ENCODE measurements at places on chromosomes 1 and 21.
A peak's percentile ranks its signal among the peaks of the same experiment; 100 is the strongest.

DNA sequence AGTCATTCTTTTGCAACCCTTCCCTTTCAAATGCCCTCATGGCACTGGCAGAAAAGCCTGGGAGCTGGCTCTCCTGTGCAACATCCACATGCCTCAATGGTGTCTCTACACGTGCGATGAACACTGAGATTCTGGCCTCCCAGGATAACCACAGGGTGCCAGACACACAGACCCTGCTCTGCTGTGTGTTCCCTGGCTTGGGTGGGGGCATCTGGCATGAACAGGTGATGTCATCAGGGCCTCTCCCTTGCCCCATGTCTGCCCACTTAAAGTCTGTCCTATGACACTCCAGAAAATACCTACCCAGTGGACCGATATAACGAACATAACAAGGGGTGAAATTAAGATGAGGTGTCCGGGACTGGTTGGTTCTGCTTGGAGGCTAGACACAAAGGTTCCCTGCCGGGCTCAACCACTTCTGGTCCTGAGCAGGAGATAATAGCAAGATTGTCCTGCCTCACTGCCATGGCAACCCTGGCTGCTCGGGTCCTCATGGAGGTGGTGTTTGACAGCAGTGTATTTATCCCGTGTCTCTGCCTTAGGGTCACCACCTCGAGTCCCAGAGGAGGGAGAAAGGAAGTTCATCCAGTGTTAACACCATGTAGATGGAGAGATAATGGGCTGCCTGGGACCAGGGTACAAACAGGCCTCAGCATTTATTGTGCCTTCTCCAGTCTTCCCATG, 19.3 kb downstream of the INSRR start:
- no peak for DNase-seq

DNA sequence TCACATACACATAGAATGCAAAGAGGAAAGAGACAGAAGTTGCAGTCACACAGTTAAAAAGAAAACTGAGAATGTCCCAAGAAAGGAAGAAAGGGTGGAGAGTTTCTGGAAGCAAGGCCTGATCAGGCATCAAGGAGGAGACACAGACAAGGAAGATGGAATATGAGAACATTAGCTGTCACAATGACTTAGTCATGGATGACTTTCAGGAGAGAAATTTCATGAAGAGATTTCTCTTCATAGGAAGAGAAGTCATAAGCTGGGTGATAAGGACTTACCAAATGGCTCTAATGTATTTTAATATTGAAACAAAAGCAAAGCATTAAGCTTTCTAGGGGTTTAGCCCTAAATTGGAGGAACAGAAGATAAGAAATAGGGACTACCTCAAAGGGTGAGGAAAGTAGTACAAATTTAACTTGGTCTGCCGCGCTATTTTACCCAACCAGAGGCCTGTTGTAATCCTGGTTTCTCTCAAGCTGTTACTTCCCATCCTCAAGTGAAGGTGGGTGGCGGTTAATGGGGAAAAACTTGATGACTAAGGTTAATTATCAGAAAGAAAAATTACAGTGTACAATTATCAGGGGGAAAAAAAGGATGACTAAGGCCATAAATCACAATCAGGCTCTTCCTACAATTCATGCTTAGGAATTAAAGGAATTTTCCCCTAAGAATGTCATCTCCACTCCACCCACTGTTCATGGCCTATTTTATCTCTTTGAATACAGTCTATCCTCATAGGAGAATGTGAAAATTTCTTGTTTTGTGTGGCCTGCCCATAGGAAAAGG, 93.9 kb upstream of the ADGRL2 start:
- DNase-seq = peak; percentile 31

GRCh38 chr1:1730870-1731269, 6.7 kb upstream of the CDK11A start:
- DNase-seq = no peak

- DNase-seq = no peak
Measured at GRCh38 chr1:53478502-53478818, 19.3 kb downstream of the DMRTB1 start.

DNA sequence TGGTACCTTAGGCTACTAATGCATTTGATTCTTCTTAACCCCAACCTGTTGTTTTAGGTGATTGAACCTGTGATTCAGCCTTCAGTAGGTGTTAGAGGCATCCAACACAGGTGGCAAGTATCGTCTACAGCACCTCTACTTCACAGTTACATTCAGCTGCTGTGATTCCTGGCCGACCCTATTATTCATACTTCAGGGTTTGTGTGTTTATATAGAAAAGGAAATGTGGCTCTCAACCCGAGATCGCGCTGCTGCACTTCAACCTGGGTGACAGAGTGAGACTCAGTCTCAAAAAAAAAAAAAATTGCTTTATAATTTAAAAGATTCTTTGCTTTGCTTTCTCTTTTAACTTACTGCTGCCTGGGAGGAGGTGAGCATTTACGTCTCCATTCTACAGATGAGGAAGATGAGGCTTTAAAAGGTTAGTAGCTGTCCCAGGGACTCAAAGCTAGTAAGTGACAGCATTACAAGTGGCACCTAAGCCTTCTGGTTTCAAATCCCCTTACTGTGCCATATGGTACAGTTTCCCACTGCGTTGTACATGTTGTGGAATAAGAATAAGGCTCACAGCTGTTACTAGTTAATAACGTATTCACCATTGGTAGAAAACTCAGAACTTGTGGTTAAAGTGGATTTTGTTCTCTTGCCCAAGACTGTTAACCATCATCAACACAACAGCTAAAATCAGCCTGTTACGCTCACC, 9.9 kb upstream of the GPR25 start:
- no peak for DNase-seq

GRCh38 chr1:63601463-63601862, 8.3 kb downstream of the PGM1 start:
- DNase-seq = no peak

DNA sequence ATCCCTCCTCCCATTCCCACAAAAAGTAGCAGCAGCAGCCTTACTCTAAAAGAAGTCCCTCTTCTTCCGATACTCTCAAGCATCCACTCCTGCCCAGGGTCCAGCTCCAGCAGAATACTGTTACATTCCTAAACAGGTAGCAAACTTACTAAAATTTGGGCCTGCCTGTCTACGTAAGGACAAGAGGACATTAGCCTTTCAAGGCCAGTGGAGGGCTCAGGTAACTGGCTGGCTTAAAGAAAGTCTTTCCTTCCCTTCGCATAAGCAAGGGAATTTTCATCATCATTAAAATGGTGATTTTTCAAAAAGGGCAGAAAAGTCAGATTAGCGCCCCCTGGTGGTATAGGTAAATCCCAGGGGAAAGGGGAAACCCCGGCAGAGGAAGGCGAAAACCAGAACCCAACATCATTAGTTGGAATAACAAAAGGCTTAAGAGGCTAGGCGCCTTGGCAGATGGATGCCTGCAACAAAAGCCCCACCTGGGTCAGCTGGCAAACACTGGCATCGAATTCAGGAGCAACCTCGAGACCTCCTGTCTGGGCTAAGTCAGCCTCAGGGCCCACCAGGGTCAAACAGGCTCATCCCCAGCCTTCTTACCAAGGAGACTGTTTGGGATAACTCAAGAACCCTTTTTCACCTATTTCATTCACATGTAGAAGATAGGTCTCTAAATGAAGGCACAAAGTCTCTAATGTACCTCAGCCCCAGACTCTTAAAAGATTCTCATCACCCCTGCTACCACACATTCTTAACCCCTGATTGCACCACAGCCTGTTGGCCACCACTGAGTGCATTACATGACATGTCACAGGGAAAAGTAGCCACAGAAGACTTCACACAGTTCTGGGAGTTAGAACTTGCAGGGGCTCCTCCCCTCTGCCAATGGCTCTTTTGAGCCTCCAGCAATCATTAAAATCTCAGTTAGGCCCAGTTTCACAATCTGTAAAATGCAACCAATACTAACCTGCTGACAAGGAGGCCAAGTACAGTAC, 36.7 kb downstream of the ERI3 start:
- DNase-seq = peak; percentile 47

GRCh38 chr1:161069731-161070270, at the start of gene ARHGAP30:
TSS of gene ARHGAP30 (minus strand) at chr1:161069891. CDS start at chr1:161069624, 267 bp downstream.
- DNase-seq = no peak

GRCh38 chr1:8348777-8349472, 31.0 kb downstream of the SLC45A1 start:
- DNase-seq = peak; percentile 65

DNA sequence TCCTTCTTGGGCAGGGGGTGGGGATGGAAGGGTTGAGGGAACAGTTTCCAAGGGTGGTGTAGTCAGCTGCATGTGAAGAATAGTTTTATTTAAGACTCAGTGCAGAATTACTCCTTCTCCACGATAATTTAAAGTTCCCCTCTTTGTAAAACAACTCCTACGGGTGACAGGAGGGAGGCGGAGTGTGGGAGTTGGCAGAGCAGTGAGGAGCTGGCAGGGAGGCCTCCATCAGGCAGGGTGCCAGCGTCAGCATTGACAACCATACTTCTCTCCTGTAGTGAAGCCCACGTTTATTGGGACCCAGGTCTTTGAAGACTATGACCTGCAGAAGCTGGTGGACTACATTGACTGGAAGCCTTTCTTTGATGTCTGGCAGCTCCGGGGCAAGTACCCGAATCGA, 93.8 kb downstream of the MTR start:
- DNase-seq = no peak

DNA sequence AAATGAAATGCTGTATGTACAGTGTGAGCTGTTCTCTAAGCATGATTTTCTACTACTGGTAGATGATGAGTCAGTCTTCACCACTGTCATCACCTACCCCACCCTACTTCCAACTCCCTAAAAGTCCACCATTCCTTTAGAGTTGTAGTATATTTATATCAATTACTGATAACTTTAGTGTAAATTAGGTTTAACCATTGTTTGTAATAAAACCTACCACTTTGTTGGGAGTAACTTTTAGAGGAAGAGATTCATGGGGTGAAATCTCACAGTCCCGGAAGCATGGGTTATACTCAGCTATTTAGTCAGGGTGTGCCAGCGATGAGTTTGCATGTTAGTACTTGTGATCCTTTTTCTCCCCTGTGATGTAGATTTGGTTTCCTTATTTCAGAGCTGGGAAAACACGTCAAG, 17.1 kb downstream of the MORC3 start:
- DNase-seq = peak; percentile 84

GRCh38 chr21:37001441-37001840, 5.1 kb upstream of the RIPPLY3 start:
- DNase-seq = no peak

GRCh38 chr1:183554577-183554976, 35.7 kb downstream of the NCF2 start:
- no peak for DNase-seq
